ENCODE measurements at places on chromosomes 5 and 9.

GRCh38 chr5:83817591-83817990 lies 96.9 kb upstream of the HAPLN1 start:
- DNase-seq: no peak

- no peak for DNase-seq
Observed at GRCh38 chr5:150142959-150143349, 12.7 kb downstream of the PDGFRB start.

GRCh38 chr5:76457674-76458485 lies 54.8 kb downstream of the IQGAP2 start:
- no peak for DNase-seq

GRCh38 chr5:146751054-146751453 lies 127.5 kb downstream of the PPP2R2B start:
- no peak for DNase-seq

All from stimulated activated CD8-positive, alpha-beta memory T cell treated with anti-CD3 and anti-CD28 coated beads, Interleukin-2, amount 100 ng/mL, for 1 hour (primary cell).